Muscle of leg (tissue), 16 donors: ENCODE measurements at places on chromosomes 4 and X. TPM values are rescaled to one million over a fixed set of nuclear protein-coding genes. Genes with fewer than 3 reads are reported as not detected.

DNA sequence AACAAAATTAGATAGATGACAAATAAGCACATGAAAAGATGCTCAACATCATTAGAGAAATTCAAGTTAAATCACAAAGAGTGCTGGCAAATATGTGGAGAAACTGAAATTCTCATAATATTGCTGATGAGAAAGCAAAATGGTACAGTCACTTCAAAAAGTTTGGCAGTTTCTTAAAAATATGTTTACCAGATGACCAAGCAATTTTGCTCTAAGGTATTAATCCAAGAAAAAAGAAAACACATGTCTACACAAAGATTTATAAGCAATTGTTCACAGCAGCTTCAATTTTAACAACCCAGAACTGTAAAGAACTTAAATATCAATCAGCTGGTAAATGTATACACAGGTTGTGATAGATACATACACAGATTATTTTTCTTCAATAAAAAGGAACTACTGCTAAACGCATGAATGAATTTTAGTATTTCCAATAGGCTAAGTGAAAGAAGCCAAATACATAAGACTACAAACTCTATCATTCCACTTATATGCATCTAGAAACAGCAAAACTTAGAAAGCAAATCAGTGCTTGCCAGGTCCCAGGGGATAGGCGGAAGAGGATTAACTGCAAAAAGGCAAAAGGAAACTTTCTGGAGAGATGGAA, 11.7 kb downstream of the OTUD4 start:
- DNase-seq = no peak

GRCh38 chr4:182593402-182593801, 323.8 kb downstream of the DCTD start:
- DNase-seq = no peak

- no peak for DNase-seq
These were observed 62.7 kb upstream of the PHKA2 start for GRCh38 chrX:19046343-19047215.

DNA sequence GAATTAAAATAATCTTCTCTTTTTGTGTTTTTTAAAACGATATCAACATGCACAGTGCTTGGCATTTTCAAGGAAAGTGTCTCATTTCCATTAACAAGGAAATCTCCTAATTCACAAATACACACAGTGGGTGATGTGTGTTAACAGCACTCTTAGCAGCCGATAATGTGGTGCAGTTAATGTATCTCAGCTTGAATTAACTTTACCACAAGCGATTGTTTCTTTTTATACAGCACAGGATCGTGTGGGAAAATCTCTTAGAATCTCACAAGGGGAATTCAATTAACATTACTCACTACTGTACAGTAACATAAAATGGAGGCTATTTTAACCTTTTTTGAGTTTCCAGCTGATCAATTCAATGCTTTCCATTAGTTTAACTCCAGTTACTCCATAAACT, 1841.9 kb downstream of the STIM2 start:
- DNase-seq = no peak

DNA sequence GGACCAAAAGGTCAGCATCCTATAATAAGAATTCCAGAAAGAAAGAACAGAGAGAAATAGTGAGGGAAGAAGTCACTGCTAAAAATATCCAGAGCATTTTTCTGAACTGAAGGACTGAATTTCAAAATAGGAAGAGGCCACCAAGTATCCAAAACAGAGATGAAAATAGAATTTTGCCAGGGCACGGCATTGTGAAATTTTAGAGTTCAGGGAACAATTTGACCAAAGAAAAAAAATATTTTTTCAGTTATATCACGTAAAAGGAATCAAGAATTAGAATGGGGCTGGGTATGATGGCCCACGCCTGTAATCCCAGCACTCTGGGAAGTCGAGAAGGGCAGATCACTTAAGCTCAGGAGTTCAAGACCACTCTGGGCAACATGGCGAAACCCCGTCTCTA, 65.4 kb downstream of the FGFBP1 start:
- DNase-seq = no peak

- DNase-seq = no peak
These were observed 91.5 kb downstream of the UPRT start for GRCh38 chrX:75365243-75365975.

- no peak for DNase-seq
These were observed 60.7 kb upstream of the PGM2 start for GRCh38 chr4:37765741-37766140.

- DNase-seq = peak; percentile 53
These were observed 181.8 kb downstream of the PTTG2 start for GRCh38 chr4:38141808-38142500.

- DNase-seq = no peak
These were observed 30.3 kb downstream of the SLC25A43 start for GRCh38 chrX:119429471-119429870.

DNA sequence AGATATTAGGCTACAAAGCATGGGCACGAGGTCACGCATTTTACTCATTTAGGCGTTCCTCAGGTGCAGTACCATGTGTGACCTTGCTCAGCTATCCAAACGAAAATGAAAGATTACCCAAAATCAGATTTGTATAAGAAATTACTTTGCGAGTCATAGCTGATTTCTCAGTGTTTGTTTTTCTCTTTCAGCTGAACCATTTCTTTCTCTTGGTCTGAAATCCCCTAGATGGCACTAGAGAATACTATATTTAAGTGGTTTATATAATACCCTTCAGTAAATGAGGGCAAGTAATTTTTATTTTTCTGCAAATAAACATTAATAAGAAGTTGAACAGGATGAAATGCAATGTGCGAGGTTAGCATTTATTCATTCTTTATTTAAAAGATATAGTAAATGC, 496.6 kb downstream of the STIM2 start:
- DNase-seq = peak; percentile 56

- no peak for DNase-seq
These were observed 76.8 kb upstream of the MCF2 start for GRCh38 chrX:139784807-139785206.

DNA sequence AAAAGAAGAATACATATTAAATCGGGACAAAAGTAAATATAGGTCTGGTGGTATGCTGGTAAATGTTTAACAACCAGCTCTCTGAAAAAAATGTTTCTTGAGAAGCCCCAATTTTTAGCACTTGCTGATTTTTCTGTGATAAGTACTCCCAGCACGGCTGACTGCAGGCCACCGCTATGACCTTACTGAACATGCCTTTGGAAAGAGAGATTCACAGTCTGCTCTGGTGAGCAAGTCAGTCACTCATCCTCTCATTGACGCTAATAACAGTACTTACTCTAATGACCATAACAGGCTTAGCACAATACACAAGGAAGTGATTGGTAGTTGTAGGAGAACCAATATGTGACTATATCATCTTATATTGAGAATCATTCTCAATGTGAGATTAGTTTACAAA, 98.9 kb upstream of the BLTP1 start:
- no peak for DNase-seq

GRCh38 chr4:2408401-2408958, 10.0 kb downstream of the ZFYVE28 start:
- DNase-seq = no peak

- DNase-seq = no peak
These were observed 40.4 kb upstream of the FAM9B start for GRCh38 chrX:9074326-9074725.

- peak; percentile 52 for DNase-seq
These were observed 928.1 kb downstream of the FAT4 start for GRCh38 chr4:126242679-126243390.

DNA sequence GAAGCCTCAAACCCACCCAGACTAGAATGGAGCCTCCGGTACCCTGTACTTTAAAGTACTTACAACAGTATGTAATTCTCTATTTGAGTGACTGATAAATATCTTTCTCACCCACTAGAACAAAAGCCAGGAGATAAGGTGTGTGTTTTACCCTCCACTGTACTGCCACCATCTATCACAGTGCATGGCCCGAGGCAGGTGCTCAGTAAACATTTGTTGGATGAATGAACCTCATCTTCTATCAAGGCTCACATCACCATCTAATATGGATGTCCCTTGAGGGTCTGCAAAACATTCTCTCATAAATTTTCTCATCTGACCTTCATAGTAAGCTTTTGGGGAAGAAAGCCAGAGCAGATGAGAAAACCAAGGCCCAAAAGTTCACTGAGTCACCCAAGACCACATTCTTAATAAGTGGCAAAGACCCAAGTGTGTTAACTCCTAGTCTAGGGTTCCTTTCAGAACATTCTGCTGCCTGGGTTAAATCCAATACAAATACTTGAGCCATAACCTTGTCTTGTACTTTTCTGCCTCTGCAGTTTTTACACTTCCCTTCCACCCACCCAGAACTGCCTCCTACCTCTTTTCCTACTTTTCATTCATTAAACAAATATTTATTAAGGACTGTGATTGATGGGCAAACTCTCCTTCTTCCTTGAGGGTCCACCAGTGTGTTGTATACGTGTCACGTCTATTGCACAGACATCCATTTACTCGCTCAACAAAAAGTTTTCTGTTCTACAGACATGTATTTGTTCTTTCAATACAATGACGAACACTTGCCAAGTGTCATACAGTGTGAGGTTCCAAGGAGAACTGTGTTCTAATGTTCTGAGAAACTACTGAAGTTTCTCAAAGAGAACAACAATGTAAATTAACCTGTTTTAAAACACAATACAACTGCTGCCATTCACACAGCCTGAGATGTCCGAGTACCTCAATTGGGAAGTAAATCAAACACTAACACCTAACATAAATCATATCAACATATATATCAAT, 35.7 kb downstream of the APBB2 start:
- DNase-seq = peak; percentile 61

DNA sequence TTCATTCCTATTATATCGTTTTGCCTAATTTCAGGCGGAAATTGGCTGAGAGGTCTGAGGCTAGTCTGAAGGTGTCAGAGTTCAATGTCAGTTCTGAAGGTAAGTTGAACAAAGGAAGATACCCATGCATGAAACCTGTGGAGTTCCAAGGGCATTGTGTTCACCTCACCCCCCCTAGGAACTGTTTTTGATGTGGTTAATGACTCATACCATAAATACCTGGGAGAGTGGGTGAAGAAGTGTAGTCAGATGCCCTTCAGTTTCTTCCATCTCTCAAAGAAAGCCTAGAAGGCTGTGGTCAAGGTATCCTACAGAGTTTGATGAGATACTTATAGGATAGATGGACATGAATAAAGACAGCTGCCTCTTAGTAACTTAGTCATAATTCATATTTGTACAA, 2.7 kb downstream of the UTP14A start:
- no peak for DNase-seq

DNA sequence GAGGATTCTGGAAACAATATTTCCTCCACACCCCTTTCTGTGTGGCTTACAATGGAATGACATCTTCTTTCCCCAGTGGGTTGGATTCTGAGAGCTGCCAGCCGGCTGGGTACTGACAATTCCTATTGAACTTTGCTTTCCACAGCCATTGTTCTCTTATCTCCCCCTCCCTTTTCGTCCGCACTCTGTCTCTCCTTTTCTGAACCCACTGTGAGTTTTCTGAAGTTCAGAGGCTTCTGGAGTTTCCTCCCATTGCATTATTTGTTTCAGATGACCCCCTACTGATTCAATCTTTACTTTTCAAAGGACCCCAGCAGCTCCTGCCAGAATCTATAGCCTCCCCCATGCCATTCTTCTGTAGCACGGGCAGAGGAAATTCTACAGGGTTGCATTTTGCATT, 10.4 kb downstream of the SMPX start:
- no peak for DNase-seq

GRCh38 chrX:118383120-118383519, 37.2 kb downstream of the WDR44 start:
- no peak for DNase-seq

GRCh38 chr4:120874792-120875774, 47.4 kb downstream of the PRDM5 start:
- DNase-seq = peak; percentile 75

- DNase-seq = no peak
These were observed 2.7 kb downstream of the BEX3 start for GRCh38 chrX:103378990-103379389.

GRCh38 chr4:106671716-106672115, 303.1 kb upstream of the GIMD1 start:
- DNase-seq = no peak

DNA sequence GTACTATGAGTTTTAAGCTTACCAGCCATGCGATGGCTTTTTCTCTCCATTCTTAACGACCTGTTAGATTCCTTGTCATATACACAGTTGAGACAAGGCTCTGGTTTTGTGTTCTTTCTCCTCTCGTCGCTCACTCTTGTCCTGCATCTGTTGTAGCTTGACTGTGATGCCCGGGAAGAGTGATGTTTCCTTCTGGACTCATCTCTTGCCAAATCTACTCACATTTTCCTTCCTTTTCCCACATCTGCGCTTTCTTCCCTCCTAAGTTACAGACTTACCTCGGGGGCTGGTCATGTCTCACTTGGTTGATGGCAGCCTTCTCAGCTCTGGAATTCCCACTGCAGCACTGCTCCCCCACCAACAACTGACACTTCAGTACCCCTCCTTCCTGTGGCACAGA, 4.8 kb upstream of the MAP7D3 start:
- DNase-seq = peak; percentile 67

GRCh38 chr4:94649381-94650133, 108.2 kb upstream of the BMPR1B start:
- DNase-seq = peak; percentile 43

DNA sequence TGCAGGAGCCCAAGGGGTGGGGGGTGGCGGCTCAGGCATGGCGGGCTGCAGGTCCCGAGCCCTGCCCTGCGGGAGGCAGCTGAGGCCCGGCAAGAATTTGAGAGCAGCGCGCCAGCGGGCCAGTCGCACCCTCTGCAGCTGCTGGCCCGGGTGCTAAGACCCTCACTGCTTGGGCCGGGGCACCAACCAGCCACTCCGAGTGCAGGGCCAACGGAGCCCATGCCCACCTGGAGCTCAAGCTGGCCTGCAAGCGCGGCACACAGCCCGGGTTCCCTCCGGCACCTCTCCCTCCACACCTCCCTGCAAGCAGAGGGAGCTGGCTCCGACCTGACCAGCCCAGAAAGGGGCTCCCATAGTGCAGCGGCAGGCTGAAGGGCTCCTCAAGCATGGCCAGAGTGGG, 758.2 kb upstream of the INTU start:
- DNase-seq = no peak

GRCh38 chrX:51614353-51615012, 4.2 kb downstream of the CENPVL3 start:
- peak; percentile 61 for DNase-seq

- peak; percentile 22 for DNase-seq
These were observed 357.6 kb upstream of the CPEB2 start for GRCh38 chr4:14644580-14645282.

DNA sequence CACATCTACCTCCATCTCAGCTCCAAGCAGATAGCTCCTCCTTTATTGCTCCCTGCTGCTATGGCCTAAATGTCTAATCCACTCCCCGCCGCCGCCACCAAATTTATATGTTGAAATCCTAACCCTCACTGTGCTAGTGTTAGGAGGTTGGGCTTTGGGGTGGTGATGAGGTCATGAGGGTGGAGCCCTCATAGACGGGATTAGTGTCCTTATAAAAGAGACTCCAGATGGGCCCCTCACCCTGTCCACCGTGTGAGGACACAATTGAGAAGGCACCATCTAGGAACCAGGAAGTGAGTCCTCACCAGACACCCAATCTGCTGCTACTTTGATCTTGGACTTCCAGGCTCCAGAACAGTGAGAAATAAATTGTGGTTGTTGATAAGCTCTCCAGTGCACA, 13.6 kb upstream of the TBC1D14 start:
- DNase-seq = no peak

Gene RIPPLY1
- 0.53 TPM for total RNA-seq

Gene MAMLD1
- 4.4 TPM for total RNA-seq

Gene RIBC1
- 0.31 TPM for total RNA-seq

Gene EGF
- total RNA-seq = 9.4 TPM

Gene CSAG3
- total RNA-seq = not detected

Gene TIMM17B
- 33.7 TPM for total RNA-seq

Gene CCDC120
- total RNA-seq = 0.98 TPM

Gene ADRA2C
- 3.3 TPM for total RNA-seq

Gene ODAPH
- total RNA-seq = not detected

Gene GALNTL6
- total RNA-seq = 0.53 TPM

Gene SSX2
- total RNA-seq = not detected

Gene GAGE2A
- not detected for total RNA-seq
